ENCODE measurements at places on chromosomes 2 and 18.

DNA sequence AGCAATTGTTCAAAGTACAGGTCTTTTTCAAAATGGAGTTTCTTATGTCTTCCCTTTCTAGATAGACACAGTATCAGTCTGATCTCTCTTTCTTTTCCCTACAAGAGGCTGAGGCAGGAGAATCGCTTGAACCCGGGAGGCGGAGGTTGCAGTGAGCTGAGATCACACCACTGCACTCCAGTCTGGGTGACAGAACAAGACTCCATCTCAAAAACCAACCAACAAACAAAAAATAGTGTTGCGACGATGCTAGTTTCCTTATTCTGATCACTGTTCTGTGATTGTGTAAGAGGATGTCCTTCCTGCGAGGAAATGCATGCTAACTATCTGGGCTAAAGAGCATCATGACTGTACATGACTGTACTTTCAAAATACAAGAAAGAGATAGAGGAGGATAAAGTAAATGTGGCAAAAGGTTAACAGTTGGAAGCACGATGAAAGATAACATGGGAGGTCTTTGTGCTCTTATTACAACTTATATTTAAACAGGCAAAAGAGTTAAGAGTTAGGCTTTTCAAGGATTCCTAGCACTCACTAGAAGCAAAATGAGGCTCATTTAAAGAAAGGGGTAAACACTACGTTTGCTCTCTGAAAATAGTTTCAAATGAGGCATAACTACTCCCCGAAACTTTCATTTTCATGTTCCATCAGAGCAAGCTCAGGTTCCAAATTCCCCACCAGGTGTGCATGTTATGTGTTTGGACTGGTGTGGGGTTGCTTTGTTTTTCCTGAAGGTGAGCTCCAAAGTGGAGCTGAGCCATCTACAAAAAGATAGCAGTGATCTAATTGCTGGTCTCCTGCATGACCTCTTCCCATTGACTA is 23.8 kb downstream of the SOWAHC start:
- peak; percentile 4 for DNase-seq

DNA sequence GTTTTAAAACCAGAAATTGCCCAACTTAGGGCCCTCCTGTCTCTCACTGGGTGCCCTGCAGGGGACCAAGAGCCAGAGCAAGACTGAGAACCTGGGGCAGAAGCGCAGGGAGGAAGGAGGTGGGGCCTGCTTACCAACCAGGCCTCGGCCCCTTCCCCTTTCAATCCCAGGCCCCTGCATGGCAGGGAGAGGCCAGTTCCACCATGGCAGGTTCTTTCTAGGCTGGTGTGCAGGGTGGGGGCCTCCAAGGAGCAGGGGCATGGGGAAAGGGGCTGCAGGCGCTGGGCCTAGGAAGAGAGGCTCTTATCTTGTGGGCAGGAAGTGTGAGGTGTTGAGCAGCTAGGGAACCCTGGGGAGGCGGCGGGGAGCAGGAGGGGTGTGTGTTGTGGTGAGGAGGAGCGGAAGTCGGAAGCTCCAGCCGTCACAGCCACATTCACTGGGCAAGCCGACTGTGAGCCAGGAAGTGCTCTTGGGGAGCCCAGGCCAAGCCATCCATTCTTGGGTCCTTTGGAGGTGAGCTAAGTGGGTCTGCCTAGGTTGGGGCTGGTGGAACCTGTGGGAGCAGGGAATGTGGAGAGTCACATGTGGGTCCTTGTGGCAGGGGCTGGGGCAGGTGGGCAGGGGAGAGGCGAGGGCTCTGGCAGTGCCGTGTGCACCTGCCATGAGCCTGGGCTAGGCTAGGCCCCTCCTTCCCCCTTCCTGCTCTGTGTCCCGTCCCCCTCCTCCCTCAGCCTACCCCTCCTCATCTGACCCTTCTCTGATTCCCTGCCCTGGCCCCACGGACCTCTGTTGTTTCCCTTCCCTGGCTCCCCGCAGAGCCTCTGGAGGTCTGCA is at the start of gene PSD4:
Gene PSD4, plus strand, starts transcription at position 430 of the 834 bp plus-strand sequence. CDS start 8,486 bp downstream, outside the sequence.
- peak; percentile 81 for DNase-seq

- no peak for DNase-seq
Observed at GRCh38 chr2:128625963-128626759, 307.5 kb upstream of the HS6ST1 start.

GRCh38 chr2:191981706-191982105 is 134.8 kb upstream of the CAVIN2 start:
- DNase-seq = no peak

- DNase-seq = no peak
Observed at GRCh38 chr2:56590611-56591010, 406.8 kb downstream of the CCDC85A start.

- no peak for DNase-seq
Observed at GRCh38 chr2:161101406-161101805, 58.8 kb upstream of the TANK start.

DNA sequence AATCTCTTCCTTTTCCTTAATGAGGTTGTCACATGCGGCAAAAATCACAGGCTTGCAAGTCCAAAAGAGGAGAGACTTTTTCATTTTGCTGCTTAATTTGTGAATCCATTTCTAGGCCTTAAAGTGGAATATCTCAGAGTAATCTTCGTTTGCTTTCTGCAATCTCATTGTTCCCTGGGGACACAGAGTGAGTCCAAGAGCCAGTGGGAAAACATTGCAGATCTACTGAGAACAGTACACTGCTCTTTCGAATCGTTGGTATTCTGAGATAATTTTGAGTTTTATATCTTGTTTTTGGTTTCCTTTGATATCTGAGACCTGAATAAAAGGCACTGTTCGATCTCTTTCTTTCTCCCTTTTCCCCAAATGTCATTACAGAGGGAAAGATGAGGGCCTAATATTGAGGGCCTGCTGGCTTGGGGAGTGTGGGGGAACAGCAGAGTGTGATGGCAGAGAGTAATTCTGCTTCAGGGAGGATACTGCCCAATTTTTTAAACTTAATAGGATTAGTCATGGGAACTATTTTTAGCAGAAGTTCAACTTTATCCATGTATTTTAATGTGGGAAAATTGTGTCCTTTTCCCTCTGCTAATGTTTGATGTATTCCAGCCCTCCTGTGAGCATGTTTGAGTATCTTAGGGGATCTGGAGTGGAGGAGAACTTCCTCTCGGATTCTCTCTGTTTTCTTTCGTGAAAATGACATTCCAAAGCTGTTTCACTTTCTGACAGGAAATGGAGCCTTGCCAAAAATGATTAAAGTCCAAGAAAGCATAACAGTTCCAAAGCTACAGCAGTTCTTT is 418.2 kb upstream of the ZEB2 start:
- DNase-seq = no peak

DNA sequence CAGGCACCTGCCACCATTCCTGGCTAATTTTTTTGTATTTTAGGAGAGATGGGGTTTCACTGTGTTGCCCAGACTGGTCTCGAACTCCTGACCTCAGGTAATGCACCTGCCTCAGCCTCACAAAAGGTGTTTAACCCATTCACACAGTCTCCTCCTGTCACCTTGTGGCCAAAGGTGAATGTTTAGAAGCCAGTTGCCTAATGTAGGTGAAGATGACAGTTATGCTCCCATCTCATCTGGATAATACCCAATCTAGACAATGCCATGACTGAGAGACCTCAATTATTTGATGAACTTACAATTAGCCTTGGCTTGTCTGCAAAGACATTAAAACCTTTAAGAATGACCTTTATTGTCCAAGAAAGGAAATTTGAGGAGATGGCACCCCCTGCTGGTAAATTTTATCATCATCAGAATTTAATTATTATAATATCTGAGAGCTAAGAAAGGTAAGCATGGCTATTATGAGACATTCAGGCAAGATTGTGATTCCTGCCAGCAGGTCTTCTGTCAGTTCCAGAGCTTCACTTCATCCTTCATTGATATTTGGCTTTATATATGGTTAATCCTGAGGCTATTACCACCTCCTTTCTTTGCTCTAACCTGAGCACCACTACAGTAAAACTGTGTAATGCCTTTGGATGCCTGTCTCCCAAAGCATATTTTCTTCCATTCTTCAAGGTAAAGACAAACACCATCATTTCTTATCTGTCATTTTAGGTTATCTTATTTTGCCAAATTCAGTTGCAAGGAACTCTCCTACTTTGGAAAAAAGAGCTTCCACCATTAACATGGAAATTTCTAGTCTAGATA is 117.6 kb downstream of the FAM124B start:
- DNase-seq = peak; percentile 52

- DNase-seq = no peak
Observed at GRCh38 chr2:176508984-176509740, 239.9 kb downstream of the MTX2 start.

- no peak for DNase-seq
Observed at GRCh38 chr2:46813020-46813415, 102.6 kb downstream of the MCFD2 start.

DNA sequence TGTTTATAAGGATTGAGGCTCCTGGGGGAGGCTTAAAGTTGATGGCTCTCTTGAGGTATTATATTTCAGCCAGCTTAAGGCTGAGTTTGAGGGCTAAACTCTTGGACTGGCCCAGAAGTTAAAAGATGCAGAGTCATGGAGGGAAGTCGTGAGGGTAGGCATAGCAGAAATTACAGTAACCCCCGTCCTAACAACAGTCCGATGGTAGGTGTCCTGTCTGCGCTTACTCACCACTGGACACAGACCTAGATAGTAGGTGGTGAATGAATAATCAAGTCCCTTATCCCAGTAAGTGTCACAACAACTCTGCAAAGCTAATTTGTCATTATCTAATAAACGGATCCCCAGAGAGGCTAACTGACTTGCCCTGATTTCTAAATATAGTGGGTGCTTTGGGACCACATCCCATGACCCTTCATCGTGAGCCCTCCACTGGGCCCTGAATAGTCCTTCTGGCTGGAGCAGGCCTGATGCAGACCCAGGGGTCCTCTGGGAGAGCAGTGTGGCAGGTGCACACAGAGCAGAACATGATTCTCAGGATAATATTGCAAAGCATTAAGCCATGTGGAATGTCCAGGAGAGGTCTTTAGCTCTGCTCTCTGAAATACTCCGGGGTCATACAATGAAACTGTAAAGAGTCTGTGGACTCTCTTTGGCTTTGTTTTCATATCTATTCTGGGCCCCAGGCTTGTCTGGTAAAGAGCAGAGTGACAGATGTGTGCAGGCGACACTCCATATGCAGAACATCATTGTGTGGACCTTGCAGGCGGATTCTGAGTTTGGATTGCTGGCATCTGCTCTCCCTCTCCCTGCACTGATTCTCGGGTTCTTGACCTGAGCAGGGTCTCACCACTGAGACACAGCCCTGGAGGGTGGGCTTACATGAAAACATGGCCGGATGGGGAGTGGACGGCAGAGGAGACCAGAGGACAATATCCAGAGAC is 98.1 kb downstream of the RNF144A start:
- DNase-seq = no peak

All from CD4-positive, alpha-beta T cell treated with Interferon alpha-2 for 1 hour (primary cell).